ENCODE measurements at places on chromosomes 2 and 18. TPM values are rescaled to one million over a fixed set of nuclear protein-coding genes. Genes with fewer than 3 reads are reported as not detected.

Gene RAB6C
- not detected for total RNA-seq

DNA sequence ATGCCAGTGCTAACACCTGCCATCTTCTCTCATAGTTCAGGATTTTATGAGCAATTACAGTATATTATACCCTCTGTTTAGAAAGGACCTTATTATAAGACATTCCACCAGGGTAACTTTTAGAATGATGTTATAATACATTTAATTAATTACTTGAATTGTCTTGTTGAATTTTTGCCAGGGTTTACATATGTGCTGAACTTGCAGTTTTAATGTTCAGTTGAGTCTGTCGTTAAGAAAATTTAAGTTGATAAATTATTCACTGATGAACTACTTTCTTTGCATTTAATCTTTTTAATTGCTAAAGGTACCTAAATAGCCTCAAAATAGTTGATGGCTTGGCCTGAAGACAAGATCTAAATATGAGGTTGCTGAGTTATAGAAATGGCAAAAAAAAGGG is 68.1 kb downstream of the SCN2A start:
- DNase-seq = no peak

DNA sequence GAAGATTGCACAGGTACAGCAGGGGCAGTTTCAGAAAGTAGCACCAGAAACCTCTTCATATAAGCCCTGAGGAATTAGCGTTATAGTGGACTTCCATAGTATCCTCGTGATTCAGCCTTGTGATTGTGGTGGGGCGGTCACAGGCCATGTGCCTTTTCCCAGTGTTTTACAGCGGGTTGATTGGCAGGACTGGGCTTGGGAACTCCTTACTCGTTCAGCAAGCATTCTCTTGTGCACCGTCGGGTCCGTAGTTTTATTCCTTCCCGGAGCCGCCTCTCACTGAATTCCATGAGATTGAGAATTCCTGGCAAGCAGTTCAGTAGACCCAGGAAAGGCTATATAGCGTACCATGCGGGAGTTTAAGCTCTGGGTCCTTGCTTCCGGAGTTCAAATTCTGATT is 5.2 kb downstream of the COPS8 start:
- DNase-seq = no peak

DNA sequence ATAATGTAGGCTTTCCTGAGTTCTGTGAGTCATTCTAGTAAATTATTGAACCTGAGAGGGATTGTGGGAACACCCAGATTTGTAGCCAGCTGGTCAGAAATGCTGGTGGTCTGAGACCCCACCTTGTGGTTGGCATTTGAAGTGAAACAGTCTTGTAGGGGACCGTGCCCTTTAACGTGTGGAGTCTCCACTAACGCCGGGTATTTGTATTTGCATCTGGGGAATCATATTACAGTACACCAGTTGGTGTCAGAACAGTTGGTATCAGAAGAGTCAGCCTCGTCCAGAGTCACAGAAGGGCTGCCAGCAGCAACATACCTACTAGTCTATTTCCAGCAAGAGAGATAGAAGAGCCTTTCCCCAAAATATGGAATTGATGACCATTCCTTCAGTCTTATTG is 38.3 kb upstream of the PTPN4 start:
- DNase-seq = peak; percentile 29

DNA sequence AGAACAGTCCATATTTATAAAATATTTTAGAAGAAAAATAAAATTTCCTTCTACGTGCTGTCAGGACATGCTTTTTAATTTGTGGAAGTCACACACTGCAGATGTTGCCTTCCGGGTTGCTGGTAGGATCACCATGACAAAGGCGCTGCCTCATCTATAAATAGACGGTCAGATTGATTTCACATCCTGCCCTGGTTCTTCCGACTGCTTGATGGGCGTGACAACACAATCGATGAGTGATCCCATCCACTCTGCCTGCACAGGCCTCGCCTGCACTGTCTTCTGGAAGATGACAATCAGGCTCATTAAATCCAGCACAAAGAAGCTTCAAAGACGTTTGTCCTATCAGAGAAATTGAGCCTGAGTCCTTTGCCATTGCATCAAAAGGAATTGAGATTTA is 318.9 kb upstream of the TRIB2 start:
- peak; percentile 28 for DNase-seq

Gene ILKAP
- 59.8 TPM for total RNA-seq

All from SJCRH30 (cell line).